Mesothelial cell of epicardium (in vitro differentiated cells): ENCODE measurements at places on chromosomes 5 and 9. TPM values are rescaled to one million over a fixed set of nuclear protein-coding genes. Genes with fewer than 3 reads are reported as not detected.

STING1 gene
- total RNA-seq, result 26.8 to 30.3 TPM (median 27.0 TPM) in 3 replicates

CTXN3 gene
- total RNA-seq, result not detected in 3 replicates

DNAH5 gene
- 0.34 to 0.54 TPM (median 0.38 TPM) in 3 replicates for total RNA-seq

DNA sequence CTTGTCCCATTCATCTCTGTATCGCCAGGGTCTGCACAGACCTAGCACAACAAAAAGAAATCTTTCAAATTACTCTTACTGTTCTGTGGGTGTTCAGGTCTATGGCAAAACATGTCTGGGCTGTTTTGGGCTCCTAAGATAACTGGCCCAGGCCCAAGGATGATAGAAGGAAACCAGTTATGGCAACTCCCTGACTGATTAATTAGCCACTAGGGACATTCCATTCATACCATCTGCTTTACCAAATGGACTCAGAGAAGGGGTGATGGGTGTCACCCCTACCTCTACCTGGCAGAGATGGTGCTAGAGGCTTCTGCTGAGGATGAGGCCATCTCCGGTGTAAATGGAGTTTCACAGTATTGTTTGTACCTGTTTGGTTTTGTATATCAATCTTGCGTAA is 1.9 kb downstream of the SLC31A2 start:
- DNase-seq, result no peak
- H3K4me3 ChIP-seq, result peak overlapping the region; percentile 78
- H3K27me3 ChIP-seq, result peaks cover 1% of the 10 kb centered on the region
- peaks cover 1% of the 10 kb centered on the region for H3K36me3 ChIP-seq

DNA sequence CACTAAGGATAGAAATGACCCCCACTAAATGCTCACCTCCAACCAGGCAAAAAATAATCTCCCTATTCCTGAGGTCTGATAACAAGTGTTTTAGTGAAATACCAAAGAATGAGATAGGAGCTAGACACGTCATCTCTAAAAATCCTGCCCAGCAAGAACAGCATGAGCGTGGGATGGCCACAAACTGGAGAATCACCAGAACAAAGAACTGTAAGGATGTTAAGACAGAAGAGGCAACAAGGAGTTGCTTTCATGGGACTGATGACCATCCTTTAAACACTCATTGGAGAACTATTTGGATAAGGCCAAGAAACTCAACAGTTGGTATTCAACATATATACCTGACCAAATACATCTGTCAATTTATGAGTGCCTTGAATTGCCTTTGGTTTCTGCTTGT is 113.7 kb downstream of the RASEF start:
- no peak for DNase-seq
- no peaks in the 10 kb centered on the region for H3K36me3 ChIP-seq
- no peak overlapping the region for H3K27ac ChIP-seq
- H3K4me3 ChIP-seq, result no peak overlapping the region
- no peaks in the 10 kb centered on the region for H3K27me3 ChIP-seq
- peaks cover 6% of the 10 kb centered on the region for H3K4me1 ChIP-seq

DNA sequence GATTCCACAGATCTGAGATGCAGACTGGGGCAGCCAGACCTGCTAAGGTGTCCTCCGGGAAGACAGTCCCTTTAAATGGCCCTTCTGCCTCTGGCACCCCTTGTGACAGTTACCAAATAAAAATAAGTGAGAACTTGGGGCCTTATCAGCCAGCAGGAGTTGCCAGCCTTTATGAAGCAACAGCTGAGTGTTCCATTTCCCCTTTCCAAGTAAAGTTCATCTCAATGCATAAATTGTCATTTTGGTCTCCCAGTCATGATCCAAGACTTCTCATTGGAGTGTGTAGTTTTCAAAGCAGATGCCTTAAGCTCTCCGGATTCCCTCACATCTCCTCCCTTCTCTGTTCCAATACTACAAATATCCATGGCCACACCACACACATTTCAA is 4.1 kb downstream of the PTCH1 start:
- H3K36me3 ChIP-seq, result no peaks in the 10 kb centered on the region
- peak overlapping the region; percentile 83 for H3K4me3 ChIP-seq
- no peak for DNase-seq
- peaks cover 37% of the 10 kb centered on the region for H3K4me1 ChIP-seq
- no peak overlapping the region for H3K27ac ChIP-seq
- H3K27me3 ChIP-seq, result peaks cover 55% of the 10 kb centered on the region

DNA sequence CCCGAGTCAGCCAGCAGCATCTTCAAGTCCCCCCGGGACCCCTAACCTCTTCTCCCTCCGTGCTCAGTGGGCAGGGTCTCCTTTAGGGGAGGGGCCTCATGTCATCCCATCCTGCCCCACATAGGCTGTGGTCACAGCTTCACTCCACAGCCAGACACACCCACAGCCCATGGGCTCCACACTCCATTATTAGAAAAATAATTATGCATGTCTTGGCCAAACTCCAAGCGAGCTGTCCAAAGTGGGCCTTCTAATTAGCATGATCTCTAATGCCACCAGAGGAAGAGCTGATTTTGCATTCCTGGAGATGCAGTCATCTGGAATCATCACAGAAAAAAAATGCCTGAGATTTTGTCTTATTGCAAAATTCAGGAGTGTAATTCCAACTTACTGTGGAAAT is 418.2 kb downstream of the IRX2 start:
- no peak overlapping the region for H3K4me3 ChIP-seq
- no peak overlapping the region for H3K27ac ChIP-seq
- H3K27me3 ChIP-seq, result peaks cover 1% of the 10 kb centered on the region
- H3K4me1 ChIP-seq, result peaks cover 21% of the 10 kb centered on the region

- peaks cover 6% of the 10 kb centered on the region for H3K4me1 ChIP-seq
- no peaks in the 10 kb centered on the region for H3K27me3 ChIP-seq
- H3K36me3 ChIP-seq, result no peaks in the 10 kb centered on the region
Measured at GRCh38 chr5:90182726-90183125, 226.8 kb downstream of the CETN3 start.

DNA sequence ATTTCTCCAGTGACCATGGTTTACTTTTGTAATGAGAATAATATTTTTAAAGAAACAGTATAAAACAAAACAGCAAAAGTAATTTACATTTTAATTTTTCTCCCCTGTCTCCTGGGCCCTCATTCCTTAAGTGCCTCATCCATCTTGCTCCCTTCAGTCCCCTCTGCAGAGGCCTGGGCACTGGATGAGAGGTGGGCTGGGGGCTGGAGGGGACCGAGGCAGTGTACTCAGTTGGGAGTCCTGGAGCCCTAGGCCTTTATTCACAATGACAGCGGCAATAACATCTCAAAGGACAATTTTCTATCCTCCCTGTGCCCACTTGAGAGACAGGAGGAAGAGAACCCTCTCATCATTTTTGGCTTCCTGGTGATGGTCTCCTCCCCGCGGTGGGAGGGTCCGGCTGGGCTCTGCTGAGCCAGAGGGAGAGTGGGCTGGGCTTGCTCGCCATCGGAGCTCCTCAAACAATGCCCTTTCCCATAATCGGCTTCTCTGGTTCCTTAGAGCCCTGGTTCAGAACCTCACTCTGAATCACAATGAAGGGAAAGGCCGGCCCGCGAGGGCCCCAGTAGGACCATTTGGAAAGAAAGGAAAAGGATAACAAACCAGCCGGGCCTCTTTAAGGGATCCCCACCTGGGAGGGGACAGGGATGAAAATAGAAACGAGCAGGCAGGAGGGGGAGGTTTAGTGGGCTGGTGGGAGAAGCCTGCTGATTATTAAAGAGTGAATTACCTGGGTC is 9.7 kb upstream of the SMIM32 start:
- peak; percentile 43 for DNase-seq
- H3K27me3 ChIP-seq, result peaks cover 4% of the 10 kb centered on the region
- peaks cover 2% of the 10 kb centered on the region for H3K36me3 ChIP-seq
- H3K27ac ChIP-seq, result peak overlapping the region; percentile 67

GRCh38 chr9:81605170-81605670 is 84.1 kb downstream of the TLE1 start:
- H3K36me3 ChIP-seq, result peaks cover 69% of the 10 kb centered on the region
- peaks cover 24% of the 10 kb centered on the region for H3K4me1 ChIP-seq
- no peak overlapping the region for H3K27ac ChIP-seq
- no peaks in the 10 kb centered on the region for H3K27me3 ChIP-seq
- no peak overlapping the region for H3K4me3 ChIP-seq
- no peak for DNase-seq

- peaks cover 1% of the 10 kb centered on the region for H3K36me3 ChIP-seq
- no peaks in the 10 kb centered on the region for H3K4me1 ChIP-seq
- H3K27me3 ChIP-seq, result no peaks in the 10 kb centered on the region
- H3K4me3 ChIP-seq, result no peak overlapping the region
- DNase-seq, result no peak
Measured at GRCh38 chr9:99523838-99524237, 297.8 kb upstream of the NR4A3 start.

DNA sequence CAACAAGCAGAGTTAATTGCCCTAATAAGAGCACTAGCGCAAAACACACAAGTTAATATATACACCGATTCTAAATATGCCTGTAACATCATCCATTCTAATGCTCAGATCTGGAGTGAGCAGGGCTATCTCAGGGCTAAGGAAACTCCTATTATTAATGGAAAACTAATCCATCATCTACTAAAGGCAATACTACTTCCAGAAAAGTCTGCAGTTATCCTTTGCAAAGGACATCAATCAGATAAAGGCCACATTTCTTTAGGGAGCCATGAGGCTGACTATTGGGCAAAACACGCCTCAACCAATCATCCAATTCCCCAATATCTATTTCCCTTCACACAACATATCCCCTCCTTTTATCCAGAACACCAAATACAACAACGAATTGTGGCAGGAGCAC is 1032.3 kb upstream of the NUDT12 start:
- H3K4me1 ChIP-seq, result no peaks in the 10 kb centered on the region
- no peaks in the 10 kb centered on the region for H3K27me3 ChIP-seq
- no peak overlapping the region for H3K4me3 ChIP-seq
- DNase-seq, result no peak

- DNase-seq, result no peak
- H3K4me3 ChIP-seq, result no peak overlapping the region
- no peaks in the 10 kb centered on the region for H3K27me3 ChIP-seq
- H3K27ac ChIP-seq, result no peak overlapping the region
- peaks cover 10% of the 10 kb centered on the region for H3K4me1 ChIP-seq
- no peaks in the 10 kb centered on the region for H3K36me3 ChIP-seq
Measured at GRCh38 chr9:109447329-109448076, 50.6 kb downstream of the PTPN3 start.

- H3K27me3 ChIP-seq, result no peaks in the 10 kb centered on the region
- H3K27ac ChIP-seq, result no peak overlapping the region
- H3K4me3 ChIP-seq, result no peak overlapping the region
- H3K36me3 ChIP-seq, result peaks cover under 1% of the 10 kb centered on the region
- no peak for DNase-seq
- peaks cover 7% of the 10 kb centered on the region for H3K4me1 ChIP-seq
Measured at GRCh38 chr5:10489810-10490426, 48.2 kb downstream of the ROPN1L start.
